ENCODE measurements at places on chromosomes 12 and 14.

- DNase-seq = no peak
Measured at GRCh38 chr14:54309615-54310014, 87.2 kb upstream of the CDKN3 start.

GRCh38 chr14:92589213-92589852 is 75.8 kb downstream of the RIN3 start:
- peak; percentile 31 for DNase-seq

DNA sequence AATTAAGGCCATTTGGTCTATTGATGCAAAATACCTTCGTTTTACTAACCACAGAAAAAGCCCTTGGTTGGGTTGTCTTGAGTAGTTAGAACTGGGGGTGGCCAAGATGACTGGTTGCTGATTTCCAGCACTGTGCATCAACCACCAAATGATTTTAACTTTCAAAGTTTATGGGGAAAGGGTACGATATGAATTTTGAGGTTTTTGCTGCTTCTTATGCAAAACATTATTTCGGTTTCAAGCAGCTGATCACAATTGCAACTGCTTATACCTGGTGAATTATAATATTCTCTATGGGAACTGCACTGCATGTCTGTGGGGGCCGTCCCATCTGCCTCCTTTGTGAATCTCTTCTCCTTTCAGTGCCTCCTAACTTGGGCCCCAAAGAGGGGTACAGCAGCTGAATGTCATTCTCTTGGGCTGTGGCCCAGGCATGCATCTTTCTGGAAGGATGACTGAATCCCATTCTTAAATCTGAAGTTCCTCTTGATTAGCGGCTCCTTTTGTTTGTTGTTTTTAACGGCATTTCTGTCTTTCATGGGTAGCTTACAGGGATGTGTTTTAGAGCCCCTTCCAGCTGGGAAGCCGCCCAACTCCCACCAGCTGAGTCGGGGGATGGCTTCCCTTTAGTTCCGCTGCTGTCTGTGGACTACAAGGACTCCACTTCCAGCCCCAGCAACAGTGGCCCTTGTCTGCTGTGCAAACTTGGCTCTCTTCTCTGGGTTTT is 479.8 kb downstream of the ZFP36L1 start:
- no peak for DNase-seq

GRCh38 chr14:51442513-51443175 is 202.6 kb downstream of the TMX1 start:
- DNase-seq = no peak

DNA sequence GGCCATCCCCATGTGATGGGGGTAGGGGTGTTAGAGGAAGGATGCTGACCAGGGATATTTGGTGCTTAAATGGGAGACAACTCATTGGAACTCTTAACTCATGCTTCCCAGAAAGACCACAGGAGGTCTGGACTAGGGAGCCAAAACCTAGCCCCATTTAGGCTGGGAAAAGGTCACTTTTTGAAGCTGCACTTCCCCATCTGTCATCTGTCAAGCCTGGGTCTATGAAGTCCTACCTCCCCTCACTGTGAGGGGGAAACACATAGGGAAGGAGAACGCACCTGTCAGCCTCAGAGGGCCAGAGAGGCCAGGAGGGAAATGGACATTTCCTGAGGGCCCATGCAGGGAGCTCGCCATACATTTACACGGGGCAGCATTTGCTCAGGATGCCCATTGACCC is 321.0 kb downstream of the BCL11B start:
- no peak for DNase-seq

- peak; percentile 92 for DNase-seq
Measured at GRCh38 chr14:49598485-49599300, at the start of gene LRR1. LRR1 (plus strand) TSS chr14:49598940; CDS start chr14:49599021, 81 bp downstream.

DNA sequence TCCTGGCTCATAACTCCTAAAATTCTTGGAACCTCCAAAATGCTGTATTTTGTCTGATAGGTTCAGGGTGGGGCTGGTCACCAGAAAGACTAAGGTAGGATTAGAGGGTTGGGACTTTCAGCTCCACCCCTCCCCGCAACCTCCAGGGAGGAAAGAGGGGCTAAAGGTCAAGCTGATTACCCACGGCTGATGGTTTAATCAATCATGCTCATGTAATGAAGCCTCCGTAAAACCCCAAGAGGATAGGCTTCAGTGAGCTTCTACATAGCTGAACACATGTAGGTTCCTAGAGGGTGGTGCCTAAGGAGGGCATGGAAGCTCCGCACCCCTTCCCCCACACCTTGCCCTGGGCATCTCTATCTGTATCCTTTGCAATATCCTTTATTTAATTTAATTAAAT is 60.0 kb downstream of the DGLUCY start:
- no peak for DNase-seq

DNA sequence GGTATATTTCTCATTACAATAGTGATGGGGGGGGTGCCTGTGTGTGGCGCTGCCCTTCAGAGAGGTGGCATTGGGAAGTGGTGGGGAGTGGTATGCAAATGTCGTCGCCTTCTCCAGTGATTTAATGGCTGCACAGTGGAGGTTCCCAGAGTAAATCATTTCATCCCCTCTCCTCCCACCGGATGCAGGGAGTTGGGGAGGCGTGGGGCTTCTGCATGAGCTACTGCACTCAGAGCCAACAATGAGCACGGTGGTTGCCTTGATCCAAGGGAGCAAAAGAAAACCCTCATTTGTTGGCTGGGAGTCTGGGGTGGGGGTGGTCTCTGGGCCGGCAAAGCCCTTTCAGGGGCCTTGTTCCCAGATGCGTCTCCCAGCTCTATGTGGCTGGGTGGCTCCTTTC is 124.3 kb downstream of the AACS start:
- no peak for DNase-seq

- no peak for DNase-seq
Measured at GRCh38 chr12:127191129-127191528, 1075.8 kb upstream of the TMEM132C start.

- DNase-seq = peak; percentile 81
Measured at GRCh38 chr14:87049950-87050349, 943.0 kb downstream of the GALC start.

- DNase-seq = no peak
Measured at GRCh38 chr12:15244341-15244740, 23.1 kb upstream of the RERG start.

DNA sequence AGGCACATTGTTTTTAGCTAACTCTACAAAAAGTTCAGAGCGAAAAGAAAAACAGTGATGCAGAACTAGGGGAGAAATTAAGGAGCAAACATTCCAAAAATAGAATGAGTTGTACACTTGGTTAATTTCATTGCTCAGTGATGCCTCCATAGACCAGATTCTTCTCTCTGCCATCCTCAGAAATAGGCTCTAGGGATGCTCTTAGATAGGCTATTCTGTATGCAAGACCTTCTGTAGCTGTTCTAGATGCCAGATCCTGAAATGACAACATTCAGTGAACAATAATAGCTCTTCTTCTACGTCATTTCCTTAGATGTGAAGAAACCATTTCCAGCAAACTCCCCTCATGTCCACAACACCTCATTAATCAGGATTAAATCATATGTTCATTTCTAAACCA is 466.3 kb downstream of the DIO2 start:
- no peak for DNase-seq

DNA sequence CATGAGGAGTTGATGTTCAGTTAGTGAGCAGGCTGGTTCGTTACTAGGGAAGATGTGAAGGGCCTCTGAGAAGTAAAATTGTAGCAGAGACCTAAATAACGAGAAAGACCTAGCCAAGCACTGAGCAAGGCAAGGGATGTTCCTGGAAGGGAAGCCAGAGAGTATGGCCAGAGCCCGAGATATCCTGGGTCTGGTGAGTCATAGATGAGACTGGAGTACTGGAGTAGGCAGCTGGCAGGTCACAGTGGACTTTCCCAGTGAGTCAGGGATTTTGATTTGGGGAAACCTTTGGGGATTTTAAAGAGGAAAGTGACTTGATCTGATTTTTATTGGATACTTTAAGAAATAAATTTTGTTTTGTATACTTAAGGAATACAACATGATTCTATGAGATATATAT is 369.0 kb downstream of the DIO2 start:
- DNase-seq = no peak

GRCh38 chr12:104352106-104352713 is 48.7 kb downstream of the EID3 start:
- DNase-seq = no peak

DNA sequence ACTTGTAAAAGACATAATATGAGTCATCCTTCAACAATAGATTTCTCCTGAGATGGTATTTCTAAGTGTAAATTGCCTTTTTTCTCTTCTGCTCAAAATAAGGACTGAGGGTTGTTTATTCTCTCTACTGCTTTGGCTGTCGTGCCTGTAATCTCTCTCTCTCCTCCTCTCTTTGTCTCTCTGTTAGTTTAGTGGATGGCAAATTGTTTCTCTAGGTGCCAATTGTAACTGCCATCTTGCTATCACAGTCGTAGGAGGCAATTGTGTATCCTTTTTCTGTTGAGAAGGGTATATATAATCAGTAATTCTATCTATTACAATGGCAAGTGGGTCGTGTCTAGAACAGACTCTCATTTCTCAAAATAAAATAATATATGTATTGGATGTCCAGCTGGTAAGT is 545.0 kb upstream of the FBXO33 start:
- no peak for DNase-seq

DNA sequence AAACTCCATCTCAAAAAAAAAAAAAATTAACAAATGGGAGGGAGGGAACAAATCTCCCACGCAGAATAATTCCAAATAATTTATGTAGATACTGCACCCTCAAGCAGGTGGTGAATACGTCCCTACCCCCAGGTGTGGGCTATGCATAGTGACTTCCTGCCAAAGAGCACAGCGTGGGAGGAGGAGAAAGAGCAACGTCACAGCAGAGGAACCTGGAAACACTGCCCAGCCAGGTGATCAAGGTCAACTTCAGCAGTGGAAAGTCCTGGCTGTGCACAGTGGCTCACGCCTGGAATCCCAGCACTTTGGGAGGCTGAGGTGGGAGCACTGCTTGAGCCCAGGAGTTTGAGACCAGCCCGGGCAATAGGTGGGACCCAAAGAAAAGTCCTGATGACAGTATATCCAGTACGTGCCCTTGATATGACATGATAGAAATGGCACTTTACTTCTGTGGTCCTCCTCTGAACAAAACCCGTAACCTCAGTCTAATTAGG is 9.5 kb downstream of the CINP start:
- DNase-seq = no peak

- DNase-seq = no peak
Measured at GRCh38 chr14:31410048-31410650, 10.2 kb downstream of the HEATR5A start.

DNA sequence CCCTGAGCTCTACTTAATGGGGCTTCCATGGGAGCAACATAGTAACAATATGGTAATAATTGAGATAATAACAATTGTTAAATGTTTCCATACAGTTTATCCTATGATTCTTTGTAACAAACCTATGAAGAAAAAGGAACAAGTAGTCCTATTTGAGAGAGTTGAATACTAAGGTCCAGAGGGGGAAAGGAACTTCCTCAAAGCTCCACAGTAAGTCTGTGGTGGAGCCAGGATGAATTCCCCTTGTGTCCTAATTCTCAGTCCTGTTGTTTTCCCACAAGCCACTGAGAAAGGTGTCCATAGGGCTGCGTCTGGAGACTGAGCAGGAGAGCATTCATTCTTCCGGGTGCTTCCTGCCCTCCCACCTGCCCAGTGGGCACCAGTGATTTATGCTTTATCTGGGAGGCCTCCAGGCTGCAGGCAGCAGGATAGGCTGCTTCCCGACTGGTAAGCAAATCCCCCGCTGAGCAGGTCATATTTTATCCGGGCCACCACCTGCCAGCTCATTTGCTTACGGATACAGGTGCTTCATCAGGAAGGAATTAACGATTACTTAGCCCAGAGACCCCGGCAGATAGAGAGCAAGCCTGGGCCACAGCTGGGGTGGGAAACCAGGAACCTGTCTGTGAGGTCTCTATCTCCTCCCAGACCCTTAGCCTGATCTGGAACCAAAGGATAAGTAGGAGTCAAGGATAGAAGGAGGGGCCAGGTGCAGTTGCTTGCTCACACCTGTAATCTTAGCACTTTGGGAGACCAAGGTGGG is 33.9 kb upstream of the FAM222A start:
- DNase-seq = peak; percentile 73

GRCh38 chr14:65164825-65165135 is 62.5 kb upstream of the MAX start:
- DNase-seq = peak; percentile 78

DNA sequence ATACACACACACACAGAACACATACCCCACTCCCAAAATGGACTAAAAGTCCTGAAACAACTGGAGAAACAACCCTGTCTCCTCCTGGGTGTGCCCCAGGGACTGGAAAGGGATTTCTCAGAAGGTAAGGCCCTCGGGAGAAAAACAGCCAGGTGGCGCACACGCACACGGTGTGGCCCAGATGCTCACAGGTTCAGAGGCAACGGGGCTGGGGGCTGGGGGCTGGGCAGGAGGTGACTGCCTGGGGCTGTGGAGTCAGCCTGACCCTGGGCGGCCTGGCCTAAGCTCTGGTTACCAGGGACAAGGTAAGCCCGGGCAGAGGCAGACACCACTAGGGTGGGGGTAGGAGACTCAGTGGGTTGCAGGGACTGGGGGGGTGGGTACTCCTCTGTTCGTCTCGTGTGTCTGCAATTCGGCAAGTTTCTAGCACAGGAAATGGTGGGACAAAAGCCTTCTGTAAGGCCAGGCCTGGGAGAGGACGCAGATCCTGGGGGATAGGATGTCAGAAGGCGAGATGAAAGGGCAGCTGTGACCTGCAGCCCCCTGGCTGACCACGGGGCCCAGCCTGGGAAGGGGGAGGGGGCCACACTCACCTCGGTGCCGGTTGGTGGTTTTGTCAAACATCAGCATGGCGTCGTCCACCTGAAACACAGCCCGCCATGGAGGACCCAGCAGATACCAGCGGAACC is 10.4 kb downstream of the MSI1 start:
- no peak for DNase-seq
